ENCODE measurements at places on chromosomes 4 and X.

- no peak for DNase-seq
Observed at GRCh38 chr4:12897954-12898353, 586.2 kb downstream of the RAB28 start.

DNA sequence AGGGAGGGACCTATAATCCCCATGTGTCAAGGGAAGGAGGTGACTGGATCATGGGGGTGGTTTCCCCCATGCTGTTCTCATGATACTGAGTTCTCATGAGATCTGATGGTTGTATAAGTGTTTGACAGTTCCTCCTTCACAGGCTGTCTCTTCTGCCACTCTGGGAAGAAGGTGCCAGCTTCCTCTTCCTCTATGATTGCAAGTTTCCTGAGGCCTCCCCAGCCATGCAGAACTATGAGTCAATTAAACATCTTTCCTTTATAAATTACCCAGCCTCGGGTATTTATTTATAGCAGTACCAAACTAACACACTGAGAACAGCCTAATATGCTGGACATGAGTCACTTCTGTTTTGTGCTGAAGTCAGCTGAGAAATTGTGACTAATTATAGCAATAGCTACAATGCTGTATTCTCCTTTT lies 656.9 kb upstream of the CPEB2 start:
- DNase-seq = no peak

GRCh38 chr4:2365054-2365912 lies 53.2 kb downstream of the ZFYVE28 start:
- DNase-seq = no peak

GRCh38 chr4:37988670-37989069 lies 28.5 kb downstream of the PTTG2 start:
- DNase-seq = no peak

DNA sequence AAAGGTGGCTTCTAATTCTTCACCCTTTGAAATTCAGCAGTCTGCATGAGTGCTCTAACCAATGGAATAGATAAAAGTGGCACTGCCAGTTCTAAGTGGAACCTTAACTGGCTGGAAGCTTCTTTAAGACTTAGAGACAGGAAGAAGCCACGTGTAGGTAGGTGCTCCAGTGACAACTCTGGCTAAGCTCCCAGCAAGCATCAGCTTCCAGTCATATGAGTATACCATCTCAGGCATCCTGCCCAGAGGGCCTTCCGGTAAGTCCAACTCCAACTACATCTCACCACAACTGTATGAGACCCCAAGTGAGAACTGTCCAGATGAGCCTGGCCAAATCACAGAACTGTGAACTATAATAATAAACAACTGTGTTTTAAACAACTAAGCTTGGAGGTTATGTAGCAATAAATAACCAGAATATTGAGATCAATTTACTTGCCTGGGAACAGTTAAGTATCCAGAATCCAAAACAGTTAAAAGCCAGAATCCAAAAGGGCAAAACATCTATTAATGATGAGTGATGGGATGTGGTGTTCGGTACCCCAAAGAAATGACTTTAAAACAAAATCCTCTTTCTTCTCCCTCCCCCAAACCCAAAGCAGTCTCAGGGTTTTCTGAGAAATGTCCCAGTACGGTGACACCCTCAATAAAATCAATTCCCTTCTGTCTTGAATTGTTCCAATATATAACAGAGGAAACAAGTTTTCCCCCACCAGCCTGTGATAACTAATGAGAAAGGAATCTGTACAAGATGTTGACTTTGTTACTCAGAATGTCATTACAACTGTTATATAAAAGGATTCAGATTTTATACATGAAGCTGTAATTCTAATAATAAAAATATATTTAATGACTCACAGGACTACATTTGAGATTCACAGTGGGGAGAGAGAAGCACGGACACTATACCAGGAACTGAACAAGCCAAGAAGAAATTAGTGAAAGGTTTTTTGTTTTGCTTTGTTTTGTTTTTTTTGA lies 4.2 kb downstream of the TSPAN5 start:
- DNase-seq = no peak

DNA sequence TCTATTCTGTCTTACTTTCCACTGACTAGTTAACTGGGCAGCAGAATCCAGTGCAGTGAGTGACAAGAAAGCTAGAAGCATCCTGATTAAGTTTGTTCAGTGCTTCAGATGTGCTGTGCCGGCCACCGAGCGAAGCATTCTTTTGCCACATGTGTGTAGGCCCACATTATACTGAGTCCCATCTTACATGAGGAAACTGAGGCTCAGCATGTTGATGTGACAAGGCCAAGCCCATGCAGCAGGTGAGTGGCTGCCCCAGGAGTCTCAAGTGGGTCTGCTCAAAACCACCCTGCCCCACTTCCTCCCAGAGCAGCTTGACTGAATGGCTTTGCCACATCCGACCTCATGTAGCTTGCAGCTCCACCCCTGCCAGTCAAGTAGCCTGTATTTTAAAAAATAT lies 50.5 kb downstream of the RHOH start:
- DNase-seq = no peak

GRCh38 chr4:173546776-173547175 lies 16.7 kb upstream of the HAND2 start:
- no peak for DNase-seq

GRCh38 chrX:97399400-97399799 lies 515.7 kb downstream of the RPA4 start:
- DNase-seq = no peak

DNA sequence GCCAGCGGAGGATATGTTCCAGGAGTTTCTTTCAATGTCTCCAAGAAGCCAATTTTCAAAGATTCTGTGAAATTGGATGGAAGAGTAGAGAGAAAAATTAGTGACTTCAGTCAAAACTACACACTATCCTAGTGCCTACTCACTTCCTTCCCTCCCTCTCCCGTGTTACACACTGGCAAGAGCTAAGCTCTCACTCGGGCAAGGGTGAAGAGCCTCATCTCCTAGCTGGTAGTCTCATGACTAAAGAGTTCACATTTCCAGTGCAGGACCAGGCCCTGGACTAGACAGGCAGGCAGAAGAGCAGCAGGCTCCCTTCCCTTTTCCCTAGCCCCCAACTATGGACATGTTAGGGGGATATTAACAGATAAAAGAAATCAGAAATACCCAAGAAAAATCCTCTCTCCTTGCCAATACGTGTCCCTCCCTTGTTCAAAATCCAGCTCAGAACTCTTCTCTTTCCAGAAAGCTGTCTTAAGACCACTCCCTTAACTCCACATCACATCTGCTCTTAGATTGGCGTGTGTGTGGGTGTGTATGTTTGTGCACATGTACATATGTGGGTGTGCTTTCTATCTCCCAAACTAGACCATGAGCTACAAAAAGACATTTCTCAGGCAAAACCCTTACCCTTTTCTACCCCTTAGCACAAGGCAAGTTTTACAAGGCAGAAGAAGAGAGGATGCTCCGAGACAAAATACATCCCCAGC lies 29.9 kb downstream of the ZDHHC9 start:
- no peak for DNase-seq
